NCI-H1092 treated with DMSO at 0.1 percent for 48 hours (cell line): ENCODE measurements at places on chromosomes 4 and X.

- no peak for DNase-seq
These were observed 49.4 kb upstream of the ENOX2 start for GRCh38 chrX:130952266-130953043.

DNA sequence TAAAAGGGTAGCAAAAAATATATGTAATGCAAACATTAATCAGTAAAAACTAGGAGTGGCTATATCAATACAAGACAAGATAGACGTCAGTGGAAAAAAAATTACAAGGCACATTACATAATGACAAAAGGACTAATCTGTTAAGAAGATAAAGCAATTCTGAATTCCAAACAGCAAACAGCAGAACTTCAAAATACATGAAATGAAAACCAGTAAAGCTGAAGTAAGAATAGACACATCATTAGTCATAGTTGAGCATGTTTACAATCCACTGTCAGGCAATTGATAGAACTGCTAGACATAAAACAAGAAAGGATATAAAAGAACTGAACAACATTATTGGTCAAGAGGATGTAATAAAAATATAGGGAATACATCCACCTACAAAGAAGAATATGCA is 12.2 kb downstream of the SULT1B1 start:
- DNase-seq, result no peak

DNA sequence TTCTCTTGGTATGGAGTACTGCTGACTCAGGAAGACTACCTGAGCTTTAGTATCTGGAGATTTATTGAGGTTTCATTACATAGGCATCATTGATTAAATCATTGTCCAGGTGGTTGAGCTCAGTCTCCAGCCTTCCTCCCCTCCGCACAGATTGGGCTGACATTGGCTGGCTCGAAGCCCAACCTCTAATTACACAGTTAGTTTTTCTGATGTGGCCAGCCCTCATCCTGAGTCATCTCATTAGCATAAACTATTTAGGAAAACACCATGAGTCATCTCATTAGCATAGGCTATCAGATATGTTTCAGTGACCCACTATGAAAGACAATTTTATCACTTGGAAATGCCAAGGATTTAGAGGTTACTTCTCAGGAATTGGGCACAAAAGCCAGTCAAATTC is 93.9 kb upstream of the ANKRD50 start:
- DNase-seq, result no peak

- DNase-seq, result no peak
These were observed 11.3 kb upstream of the BTC start for GRCh38 chr4:74805601-74806000.

DNA sequence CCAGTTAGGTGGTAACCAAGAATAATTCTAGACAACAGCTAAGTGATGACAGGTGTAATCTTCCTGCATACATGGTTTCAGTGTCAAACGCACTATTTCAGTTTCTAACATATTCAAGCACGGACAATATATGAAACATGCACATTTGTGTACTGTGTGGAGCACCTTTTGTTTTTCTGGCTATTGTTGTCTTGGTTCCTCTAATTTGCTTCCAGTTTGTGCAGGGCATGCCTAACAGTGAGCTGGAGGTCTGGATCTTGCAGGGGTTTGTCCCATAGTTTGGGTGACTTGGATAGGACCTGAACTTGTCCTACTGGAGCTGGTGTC is 70.5 kb upstream of the TBC1D9 start:
- no peak for DNase-seq

GRCh38 chr4:150117094-150117493 is 38.8 kb downstream of the DCLK2 start:
- no peak for DNase-seq

GRCh38 chr4:169342906-169343564 is 72.3 kb upstream of the SH3RF1 start:
- DNase-seq, result no peak

DNA sequence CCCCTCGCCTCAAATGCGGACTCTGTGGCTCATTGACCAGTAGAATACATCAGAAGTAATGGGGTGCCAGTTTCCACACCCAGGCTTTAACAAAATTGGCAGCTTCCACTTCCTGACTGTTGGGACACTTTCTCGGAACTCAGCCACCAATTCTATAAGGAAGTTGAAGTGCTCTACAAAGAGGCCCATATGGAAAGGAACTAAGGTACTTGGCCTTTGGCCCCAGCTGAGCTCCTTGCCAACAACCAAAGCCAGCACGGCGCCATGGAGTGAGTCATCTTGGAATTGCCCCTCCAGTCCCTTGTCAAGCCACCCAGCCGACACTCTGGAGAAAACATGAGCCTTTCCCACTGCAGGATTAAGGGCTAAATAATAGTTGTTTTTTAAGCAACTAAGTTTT is 262.2 kb upstream of the INTU start:
- no peak for DNase-seq

GRCh38 chrX:9609499-9609898 is 144.6 kb downstream of the TBL1X start:
- peak; percentile 75 for DNase-seq

DNA sequence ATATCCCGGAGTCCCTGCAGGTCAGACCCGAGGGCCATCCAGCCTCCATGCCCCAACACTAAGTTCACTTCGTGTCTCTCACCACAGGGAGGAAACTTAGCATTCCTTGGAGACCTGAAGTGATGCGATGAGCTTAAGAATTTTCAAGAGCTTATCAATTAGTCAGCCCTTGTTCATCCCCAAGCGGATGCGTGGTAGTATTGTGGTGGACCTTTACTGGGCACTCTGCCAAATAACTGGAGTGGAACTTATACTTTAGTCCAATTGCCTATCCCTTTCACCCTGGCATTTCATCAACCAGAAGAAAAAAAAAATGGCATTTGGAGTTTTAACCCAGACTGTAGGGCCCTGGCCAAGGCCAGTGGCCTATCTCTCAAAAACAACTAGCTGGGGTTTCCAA is 137.1 kb downstream of the RELL1 start:
- DNase-seq, result no peak
